DMS53 (cell line): ENCODE measurements at places on chromosomes 3 and 15.

DNA sequence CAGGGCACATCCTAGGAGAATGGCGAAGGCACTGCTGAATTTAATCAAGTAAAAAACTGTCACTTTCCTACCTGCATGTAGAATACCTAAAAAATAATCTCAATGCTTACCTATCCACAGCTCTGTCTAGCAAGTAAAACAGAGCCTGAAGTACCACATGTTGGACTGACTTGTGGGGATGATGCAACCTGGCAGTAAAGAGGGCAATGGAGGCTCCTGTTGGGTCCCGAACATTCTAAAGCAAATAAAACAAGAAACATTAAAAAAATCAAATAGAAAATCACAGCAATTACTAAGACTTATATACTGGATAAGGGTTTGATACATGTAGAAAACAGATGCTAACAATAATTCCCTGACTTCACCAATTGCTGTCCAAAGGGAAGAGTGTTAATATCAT is 56.1 kb downstream of the PTPN9 start:
- DNase-seq: no peak

DNA sequence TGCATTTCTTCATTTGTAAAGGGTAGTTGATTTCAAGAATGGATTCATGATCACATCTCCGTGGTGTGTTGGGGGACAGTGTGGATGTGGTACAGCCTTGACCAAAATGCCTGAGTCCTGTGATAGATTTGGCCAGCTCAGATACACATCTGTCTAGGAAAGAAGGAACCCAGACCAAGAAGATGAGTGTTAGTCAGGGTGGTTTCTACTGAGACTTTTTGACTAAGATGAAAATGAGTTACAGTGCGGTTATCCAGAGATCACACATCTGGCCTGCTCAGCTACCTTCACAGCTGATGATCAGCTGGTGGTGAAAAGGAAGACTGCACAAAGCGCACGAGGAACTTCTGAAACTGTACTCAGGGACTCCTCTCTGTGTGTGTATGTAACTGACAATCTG is 68.0 kb downstream of the FNDC3B start:
- no peak for DNase-seq

DNA sequence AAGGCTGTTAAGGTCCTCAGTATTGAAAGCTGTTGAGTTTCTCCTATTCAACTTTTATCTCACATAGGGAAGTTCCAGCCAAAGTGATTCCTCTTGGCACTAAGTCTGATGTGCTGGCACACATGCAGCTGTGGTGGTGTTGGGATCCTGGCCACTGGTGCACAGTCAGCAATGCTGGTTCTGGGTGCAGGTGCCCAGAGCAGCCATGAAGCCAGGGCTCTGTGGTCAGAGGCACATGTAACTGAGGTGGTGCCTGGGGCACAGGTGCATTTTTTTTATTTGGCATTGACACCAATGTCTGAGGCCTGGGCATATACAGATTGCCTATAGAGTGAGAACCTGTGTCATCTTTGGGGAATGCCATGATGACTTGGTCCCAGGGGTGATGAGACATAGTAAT is 271.4 kb downstream of the POLQ start:
- no peak for DNase-seq

DNA sequence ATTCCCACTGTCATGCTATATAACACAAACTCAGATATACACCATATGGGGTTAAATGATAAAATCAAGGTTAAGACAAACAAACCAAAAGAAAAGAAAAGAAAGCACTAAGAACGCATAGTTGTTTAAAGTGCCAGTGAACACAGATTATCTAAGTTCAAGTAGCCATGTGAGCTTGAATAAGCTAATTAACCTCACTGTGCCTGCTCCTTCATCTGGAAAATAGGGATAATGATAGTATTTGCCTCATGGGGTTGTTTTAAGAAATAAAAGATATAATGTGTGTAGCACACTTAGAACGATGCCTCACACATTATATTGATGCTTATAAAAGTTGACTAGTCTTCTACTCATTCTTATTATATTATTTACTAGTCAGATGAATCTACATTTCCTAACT is 72.6 kb upstream of the IL12A start:
- no peak for DNase-seq

- DNase-seq: no peak
These were observed 269.7 kb upstream of the SOX2 start for GRCh38 chr3:181442066-181442465.

GRCh38 chr3:102081572-102082289 is 232.4 kb downstream of the NFKBIZ start:
- no peak for DNase-seq

- DNase-seq: no peak
These were observed 250.5 kb upstream of the LRTM1 start for GRCh38 chr3:55178336-55178735.

DNA sequence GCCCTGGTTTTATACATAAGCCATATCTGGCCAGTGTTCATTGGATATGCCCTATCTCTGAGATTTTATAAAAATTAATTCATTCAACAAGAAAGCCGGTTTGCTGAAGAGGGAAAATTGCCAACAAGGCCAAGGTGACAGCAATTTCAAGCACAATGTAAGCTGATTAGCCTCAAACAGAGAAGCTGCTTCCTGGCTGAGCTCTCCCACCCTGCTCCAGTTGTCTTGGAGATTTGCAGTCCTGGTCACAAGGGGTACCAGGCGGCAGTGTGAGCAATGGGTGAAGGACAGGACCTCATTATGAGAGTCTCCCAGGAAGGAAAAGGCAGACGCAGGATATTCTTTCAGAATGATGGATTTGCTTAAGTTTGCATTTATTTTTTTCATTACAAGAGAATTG is 5.4 kb upstream of the THSD4 start:
- no peak for DNase-seq

- DNase-seq: no peak
These were observed 146.5 kb upstream of the UBE2E1 start for GRCh38 chr3:23659274-23659673.

DNA sequence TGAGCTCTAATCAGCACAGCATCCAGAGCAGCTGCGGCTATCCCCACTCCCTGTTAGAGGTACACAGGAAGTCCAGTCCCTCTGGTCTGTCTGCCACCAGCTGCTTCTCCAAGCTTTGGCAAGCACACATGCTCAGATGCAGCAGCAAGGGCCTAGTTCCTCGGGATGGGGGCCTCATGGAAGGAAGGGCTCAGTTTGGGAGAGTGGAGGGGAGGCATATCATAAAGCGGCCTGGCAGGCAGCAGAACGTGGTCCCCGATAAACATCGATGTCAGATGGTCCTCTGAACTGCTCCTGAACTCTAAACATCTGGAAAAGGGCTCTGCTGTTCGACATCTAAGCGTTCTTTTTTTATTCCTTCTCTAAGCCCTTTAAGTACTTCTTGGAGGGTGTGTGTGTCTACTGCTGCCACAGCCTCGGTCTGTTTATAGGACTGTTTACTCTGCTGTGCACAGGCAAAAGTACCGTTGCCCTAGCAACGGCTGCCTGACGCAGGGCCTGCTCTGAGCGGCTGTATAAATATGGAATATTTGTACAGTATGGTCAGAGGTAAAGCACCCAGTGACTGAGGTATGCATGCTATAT is 74.6 kb downstream of the PRICKLE2 start:
- DNase-seq: peak; percentile 93

- DNase-seq: no peak
These were observed 57.9 kb downstream of the B3GNT5 start for GRCh38 chr3:183310936-183311335.

GRCh38 chr15:89797678-89798201 is 16.9 kb downstream of the ANPEP start:
- DNase-seq: no peak

DNA sequence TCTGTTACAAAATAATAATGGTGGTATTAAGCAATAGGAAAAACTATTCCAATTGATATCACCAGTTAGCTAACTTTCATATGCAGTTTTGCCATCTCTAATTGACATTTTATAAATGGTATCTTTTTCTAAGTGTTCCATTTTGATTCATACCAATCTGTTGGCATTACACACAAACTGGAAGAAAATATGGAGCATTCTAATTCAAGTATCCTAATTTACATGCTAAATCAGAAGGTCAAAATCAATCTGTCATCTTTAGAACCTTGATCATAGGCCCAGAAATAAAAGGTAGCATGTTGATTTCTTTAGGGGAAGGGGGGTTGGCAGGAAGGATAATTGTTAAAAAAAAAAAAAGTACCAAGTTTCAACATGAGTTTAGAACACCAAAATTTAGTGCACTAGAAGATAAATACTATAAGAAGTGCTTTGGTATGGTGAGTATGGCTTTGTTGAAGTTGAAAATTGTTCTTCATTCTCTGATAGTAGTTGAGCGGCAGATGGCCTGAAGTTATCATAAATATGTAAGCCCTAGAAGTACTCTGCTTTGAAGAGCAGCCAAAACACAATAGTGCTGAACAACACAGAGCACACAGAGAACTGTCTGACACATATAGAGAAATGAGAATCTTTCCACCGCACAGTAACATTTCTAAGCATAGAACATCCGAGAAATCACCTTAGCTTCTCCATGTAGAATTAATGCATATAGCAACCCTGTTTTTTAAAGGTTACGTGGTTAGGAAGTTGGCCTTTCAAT is 130.1 kb downstream of the TAFA4 start:
- no peak for DNase-seq

- peak; percentile 36 for DNase-seq
These were observed 364.0 kb upstream of the RBMS3 start for GRCh38 chr3:28916713-28917499.

GRCh38 chr15:79296583-79296982 is 14.1 kb downstream of the ANKRD34C start:
- peak; percentile 23 for DNase-seq

GRCh38 chr15:63146684-63147083 is 10.6 kb downstream of the RPS27L start:
- peak; percentile 4 for DNase-seq

DNA sequence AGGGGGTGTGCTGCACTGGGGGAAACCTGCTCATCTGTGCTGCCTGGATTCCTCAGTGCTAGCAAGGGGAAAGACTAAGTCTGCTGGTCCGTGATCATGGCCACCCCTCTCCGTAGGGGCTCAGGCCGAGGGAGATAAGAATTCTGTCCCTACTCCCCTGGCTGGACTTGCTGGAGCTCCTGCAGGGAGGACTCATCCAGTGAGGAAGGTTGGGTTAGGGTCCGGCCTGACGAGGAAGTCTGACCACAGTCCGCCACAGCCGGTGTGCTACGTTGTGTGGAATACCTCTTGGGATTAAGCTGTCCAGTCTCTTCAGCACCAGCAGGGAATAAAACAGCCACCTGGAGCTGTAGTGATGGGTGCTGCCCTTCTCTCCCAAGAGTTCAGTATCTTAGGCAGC is 1309.1 kb upstream of the CADM2 start:
- no peak for DNase-seq

GRCh38 chr3:41598402-41599126 is 363.3 kb downstream of the ULK4 start:
- no peak for DNase-seq

- DNase-seq: no peak
These were observed 290.8 kb downstream of the NFKBIZ start for GRCh38 chr3:102140116-102140515.

DNA sequence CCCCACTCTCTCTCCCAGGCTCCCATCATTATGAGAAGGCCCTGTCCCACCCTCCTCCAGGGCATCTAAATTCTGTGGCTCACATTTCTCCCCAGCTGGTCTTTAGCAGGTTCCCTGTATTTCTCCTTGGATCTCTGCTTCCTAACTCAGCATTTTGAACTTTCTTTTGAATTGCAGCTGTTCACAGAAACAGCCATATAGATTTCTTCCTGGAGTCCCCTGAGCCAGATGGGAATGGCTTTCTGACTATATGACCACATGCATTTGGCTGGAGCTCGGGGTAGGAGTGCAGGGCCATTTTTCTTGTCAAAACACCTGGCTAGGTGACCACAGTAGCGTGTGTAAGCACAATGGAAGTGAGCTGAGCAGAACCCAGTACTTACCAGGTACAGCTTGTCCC is 22.0 kb downstream of the RBP2 start:
- DNase-seq: no peak

DNA sequence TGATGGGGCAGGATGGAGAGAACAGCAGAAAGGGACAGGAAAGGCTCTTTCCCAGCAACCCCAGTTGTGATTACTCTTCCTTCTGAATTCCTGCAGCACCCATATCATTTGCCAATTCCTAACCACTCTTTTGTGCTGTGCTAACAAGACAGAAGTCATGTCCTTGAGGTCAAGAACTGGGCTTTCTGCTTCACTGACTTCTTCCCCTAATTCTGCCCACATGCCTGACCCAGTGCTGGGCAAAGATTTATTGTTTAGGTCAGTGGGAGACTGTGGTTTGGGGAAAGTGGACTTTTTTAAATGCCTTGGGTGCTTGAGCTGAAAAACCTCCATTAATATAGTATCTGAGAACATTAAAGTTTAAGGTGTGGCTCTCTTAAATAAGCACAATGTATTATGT is 4.2 kb upstream of the EFCAB12 start:
- DNase-seq: no peak

- no peak for DNase-seq
These were observed 24.0 kb upstream of the TEX9 start for GRCh38 chr15:56341201-56341600.

DNA sequence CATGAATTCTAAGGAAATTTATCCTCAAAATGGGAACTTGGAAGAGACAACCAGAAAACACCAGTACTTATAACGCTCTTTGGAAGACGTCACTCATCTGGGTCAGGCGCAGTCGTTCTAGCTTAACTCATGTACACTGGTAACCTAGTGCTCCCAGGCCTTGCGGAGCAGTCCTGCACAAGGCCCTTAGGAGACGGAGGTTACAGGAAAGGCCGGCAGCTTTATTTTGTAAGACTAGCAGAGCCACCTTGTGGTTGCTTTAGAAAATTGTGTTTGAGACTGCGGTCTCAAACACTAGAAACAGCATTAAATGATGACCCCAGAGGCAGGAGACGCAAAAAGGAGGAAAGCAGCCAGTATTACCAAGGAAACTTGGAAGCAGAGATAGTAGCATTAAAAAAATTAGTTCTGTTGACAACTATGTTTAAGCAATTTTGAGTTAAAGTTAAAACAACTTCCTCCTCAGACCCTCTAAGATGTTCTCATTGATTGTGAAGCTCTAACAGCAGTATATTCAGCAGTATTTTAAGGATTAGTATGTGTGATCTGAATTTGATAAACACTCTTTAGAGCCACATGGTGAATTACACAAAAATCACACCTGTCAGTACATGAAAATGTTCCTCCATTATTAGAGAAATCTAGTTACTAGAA is 141.9 kb upstream of the C2CD4B start:
- peak; percentile 95 for DNase-seq

- DNase-seq: no peak
These were observed 297.3 kb upstream of the PROK2 start for GRCh38 chr3:72082186-72082715.

- no peak for DNase-seq
These were observed 530.9 kb upstream of the CBLB start for GRCh38 chr3:106399761-106400160.

DNA sequence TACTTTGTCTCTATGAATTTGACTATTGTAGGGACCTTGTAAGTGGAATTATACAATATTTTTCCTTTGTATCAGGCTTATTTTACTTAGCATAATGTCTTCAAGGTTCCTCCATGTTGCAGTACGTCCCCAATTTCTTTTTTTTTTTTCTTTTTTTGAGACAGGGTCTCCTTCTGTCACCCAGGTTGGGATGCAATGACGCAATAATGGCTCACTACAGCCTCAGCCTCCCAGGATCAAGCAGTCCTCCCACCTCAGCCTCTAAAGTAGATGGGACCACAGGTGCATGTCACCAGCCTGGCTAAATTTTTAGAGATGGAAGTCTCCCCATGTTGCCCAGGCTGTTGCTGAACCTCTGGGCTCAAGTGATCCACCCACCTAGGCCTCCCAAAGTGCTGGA is 40.5 kb upstream of the RPS17 start:
- DNase-seq: no peak
